CD4-positive, alpha-beta T cell treated with Interferon alpha-2 for 1 hour (primary cell): ENCODE measurements at places on chromosomes 3 and 15.

DNA sequence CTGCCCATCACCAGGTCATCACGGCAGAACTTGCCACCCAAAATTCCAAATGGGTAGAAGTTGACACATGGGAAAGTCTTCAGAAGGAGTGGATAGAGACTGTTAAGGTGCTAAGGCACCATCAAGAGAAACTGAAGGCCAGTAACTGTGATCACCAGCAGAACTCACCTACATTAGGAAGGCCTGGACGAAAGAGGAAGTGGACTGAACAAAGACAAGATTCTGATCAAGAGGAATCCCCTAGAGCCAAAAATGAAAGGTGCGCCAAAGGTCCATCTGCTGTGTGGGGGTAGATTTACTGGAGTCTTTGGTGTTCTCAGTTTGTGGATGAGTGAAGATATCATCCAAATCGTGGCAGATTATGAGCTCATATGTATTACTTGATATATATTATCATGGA is 46.3 kb upstream of the P3H2 start:
- no peak for DNase-seq

GRCh38 chr15:66502491-66502890 is 2.2 kb downstream of the RPL4 start:
- peak; percentile 18 for DNase-seq

DNA sequence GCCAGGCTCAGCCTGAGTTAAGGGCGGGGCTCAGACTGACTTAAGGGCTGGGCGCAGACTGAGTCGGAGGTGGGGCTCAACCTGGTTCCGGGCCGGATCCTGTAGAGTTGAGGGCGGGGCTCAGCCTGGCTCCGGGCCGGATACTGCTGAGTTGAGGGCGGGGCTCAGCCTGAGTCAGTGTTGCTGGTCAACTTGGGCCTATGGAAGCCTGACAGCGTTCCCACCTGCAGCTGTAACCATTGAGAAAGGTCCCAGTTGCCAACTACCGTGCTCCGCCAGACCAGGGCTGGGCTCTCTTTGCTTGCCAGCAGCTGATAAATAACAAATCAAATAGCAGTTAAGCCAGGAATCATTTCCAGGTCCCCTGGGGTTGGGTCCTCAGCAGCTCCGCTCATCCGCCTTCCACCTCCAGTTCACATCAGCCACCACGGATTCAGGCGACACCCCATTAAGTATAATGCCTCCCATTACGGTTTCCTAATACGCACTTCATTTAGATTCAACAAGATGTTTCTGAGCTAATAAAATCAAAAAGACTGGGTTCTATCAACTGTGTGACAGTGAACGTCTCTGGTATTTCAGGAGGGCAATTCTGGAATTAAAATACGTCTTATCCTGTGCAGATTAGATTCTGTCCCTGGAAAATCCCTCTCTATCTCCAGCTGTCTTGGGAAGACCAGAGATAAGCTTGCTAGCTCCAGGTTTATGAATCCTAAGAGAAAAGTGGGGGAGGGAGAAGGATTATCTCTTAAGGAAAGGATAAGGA is 7.3 kb downstream of the GRIP2 start:
- no peak for DNase-seq

DNA sequence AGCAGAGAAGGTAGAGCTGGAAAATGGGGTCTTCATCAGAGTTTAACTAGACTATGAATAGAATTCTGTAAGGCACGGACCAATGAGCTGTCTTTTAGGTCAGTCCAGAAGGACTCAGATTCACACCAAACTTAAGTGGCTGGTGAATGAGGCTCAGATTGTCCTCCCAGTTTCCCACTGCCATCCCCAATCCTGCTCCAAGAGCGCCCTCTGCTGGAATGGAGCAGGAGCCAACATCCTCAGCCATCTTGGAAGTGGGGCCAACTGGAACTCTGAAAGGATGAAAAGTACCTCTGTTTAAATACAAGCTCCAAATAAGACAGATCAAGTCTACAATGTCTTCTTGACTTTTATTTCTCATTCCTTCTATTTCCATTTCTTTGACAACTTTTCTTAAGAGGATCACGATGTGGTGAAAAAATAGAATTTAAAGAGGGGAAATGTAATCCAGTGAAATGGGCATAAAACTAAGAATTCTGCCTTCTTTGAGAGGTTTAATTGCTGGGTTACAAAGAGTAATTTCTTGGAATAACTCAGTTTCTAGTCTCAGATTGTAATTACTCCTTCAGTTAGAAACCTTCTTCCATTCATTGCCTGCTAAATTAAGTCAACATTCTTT is 217.1 kb upstream of the TPRG1 start:
- peak; percentile 82 for DNase-seq

DNA sequence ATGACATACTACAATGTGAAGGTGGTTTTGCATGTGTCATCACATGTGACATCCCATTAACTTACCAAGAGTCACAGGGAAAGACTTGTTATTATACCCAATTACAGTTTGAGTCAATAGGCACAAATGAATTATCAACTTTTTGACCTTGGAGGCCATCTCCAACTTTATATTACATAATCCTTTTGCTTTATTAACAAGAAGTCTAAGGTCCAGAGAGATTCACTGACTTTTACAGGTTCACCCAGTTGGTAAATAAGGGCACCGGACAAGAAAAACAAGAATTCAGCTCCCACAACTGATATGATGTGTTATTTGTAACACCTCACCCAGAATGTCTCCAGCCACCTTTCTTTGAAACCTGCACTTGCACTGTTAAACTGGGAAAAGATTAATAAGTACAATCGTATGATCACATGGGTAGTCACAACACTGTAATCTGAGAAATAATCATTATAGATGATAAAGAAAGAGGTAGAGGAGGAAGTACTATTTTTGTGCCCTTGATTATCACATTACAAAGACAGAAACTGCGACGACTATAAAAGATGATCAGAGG is 928.9 kb downstream of the FHIT start:
- DNase-seq = no peak

GRCh38 chr3:151599103-151599672 is 134.5 kb upstream of the AADACL2 start:
- no peak for DNase-seq

GRCh38 chr3:197458179-197458707 is 97.5 kb downstream of the BDH1 start:
- no peak for DNase-seq

DNA sequence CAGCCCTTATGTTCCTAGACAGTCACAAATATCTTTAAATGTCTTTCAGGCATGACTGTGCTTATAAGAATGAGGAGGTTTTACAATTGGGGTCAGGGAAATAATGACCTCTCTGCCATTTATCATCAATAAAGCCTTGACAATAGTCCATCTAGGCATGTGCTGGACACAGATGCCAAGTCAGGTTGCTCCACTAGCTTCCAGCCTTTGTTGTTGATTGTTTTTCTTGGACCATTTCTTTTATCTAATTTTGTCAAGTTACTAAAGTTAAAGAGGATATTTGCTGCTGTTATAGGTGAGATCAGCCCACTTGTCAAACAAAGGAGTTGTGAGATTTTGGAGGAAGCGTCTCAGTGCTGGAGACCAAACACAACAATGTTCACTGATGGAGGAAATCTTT is 628.0 kb downstream of the ROBO2 start:
- no peak for DNase-seq
